Stimulated activated CD4-positive, alpha-beta T cell treated with anti-CD3 and anti-CD28 coated beads, Interleukin-15, amount 100 ng/mL, for 48 hours (primary cell): ENCODE measurements at places on chromosomes 6 and 20.

GRCh38 chr6:117025310-117025709 lies 148.3 kb downstream of the RFX6 start:
- no peak for DNase-seq

GRCh38 chr6:156933201-156934068 lies 156.3 kb downstream of the ARID1B start:
- DNase-seq = no peak

DNA sequence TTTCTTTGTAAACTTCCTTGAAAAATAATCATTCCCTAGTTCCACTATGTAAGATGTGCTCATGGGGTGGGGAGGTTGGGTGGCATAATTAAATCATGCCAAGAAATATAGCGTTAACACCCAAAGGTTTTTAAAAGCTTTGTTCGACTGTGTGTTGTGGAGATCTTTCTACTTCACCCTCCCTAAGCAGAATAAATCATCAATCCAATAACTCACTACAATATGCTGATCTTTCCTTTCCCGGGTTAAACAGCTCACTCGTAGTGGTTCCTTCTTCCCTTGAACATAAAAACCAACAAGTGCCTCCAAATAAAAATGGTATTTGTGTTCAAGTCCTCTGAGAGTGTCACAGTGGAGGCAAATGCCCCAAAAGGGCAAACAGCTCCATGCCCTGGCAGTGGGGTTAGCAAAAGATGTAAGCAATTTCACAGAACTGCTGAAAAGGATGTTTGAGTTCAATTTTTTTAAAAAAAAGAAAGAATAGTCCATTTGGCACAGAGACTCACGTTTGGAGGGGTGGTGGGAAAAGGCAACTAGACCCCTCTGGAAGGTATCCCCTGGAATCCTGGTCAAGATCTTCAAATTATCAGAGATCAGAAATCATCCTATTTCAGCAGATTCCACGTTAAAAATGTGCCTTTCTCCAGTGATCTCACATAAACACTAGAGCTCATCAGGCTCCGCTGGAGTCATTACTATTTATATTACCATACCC lies 99.1 kb downstream of the TFAP2A start:
- DNase-seq = no peak

- no peak for DNase-seq
These were observed 127.5 kb downstream of the ISM1 start for GRCh38 chr20:13348311-13349234.

GRCh38 chr6:43033496-43034189 lies 12.2 kb downstream of the RRP36 start:
- DNase-seq = no peak

DNA sequence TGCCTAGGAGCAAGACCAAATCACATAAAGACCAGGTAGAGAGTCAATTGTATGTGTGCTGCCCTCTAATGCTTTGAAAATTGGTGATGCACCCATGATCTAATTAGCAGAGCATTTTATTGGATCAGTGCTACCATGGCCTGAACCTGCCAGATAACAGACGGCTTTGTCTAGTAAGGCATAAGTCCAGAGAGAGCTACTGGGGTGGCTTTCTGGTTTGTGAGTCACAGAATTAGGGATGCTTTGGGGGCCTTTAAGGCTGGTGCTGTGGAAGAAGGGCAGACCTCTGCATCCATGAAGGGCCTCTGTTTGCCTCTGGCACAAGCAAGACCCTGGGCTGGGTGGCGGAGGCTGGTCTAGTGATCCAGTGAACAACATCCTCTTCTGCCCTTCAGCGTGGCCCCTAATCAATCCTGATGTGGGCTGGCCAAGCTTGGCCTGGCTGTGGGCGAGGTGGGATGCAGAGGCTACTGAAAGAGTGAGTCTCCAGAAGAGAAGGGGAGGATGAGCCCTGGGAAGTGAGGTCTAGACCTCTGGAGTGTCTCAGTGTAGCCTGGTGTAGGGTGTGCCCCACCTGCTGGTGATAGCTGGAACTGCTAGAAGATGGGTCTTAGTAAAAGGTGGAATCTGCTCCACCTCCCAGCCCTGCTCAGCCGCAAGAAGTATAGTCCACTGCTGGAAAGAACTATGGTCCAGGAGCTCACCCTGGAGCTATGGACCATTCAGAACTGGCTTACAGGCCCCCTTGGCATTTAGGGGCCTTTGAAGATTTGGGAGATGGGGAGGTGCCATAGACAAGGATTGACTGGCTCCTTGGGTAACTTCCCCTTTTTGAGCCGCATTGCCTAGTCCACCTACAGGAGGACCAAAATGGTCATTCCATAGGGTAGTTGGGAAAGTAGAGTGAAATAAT lies 36.7 kb upstream of the AAR2 start:
- DNase-seq = peak; percentile 71

DNA sequence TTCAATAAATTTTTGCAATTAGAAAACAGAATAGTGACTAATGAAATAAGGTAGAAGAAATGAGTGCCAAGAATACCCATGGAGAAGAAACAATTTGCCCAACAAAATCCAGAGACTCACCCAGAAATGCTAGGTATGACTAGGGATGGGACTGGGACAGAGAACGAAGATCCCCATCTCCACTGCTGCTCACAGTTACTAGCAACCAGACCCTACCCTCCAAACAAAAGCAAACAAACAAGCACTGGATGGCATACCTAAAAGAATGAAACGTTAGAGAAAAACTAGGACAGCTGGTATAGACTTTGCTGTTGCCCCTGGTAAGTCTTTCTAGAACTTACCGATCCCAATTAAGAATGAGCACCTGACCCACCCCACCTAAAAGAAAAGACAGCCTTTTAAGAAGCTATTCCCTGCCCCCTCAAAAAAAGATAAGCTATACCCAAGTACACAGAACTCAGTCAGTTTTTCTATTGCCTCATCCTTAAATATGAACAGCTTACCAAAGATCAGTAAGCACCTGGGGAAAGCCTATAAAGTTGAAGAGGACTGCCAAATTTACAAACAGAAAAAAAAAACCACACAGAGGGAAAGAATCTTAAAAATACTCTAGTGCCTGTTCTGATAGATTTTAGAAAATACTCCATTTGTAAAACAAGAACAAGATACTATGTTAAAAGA lies 31.7 kb downstream of the REPS1 start:
- DNase-seq = no peak

DNA sequence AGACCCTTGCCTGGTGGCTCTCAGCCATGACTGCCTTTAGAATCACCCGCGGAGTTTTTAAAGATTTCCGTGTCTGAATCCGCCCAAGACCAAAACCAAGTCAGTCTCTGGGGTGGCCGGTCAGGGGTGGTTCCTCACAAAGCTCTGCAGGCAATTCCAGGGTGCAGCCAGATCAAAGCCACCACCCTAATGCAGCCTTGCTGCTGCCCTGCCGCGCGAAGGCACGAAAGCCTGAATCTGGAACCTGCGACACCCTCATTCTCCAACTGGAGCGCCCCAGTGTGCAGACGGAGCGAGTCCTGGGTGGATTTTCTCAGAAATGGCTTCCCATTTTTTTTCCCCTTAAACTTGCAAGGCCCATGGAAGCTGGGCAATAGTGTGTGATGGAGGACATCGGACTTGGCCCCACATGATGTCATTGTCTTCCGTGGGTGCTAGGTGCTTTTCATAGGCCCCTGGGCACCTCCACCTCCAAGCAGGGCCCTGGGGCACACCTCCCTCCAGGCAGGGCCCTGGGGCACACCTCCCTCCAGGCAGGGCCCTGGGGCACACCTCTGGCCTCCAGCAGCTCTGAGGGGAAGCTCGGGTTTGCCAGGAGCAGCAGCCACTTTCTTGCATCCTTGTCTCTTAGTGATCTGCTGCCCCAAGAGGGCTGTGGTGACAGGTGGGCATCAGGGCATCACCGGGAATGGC lies 343.1 kb downstream of the ZFAND3 start:
- no peak for DNase-seq

GRCh38 chr6:111824608-111825337 lies 48.5 kb downstream of the FYN start:
- DNase-seq = no peak

- DNase-seq = no peak
These were observed 136.3 kb downstream of the KIF13A start for GRCh38 chr6:17851001-17851719.

- no peak for DNase-seq
These were observed 154.7 kb downstream of the JARID2 start for GRCh38 chr6:15400572-15401004.

GRCh38 chr6:20246125-20246524 lies 33.9 kb upstream of the MBOAT1 start:
- DNase-seq = no peak

GRCh38 chr6:151111670-151112069 lies 128.1 kb upstream of the AKAP12 start:
- DNase-seq = no peak

DNA sequence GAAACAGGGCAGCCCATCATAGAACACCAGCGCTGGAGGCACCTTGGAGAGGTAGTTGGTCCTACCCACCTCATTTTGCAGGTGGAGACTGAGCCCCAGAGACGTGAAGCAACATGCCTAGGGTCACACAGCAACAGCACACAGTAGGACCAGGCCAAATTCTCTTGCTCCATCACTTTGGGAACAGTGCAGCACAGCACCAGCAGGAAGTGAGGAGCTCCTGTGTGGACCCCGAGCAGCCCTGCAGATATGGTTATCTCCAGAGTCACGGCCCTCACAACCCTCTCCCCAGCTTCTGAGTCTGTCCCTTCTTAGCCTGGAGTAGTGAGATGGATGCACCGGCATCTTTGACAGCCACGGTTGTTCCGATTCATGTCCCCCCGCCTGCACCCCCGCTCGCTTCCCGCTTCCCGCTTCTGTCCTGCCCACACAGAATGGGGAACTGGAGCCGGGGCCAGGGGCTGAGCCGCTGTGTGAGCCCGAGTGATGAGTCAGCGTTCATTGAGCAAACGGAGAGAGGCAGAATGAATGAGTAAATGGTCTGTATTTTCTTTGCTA lies 72.6 kb upstream of the DUSP22 start:
- no peak for DNase-seq

- DNase-seq = no peak
These were observed 54.0 kb downstream of the STK4 start for GRCh38 chr20:45020236-45020886.

DNA sequence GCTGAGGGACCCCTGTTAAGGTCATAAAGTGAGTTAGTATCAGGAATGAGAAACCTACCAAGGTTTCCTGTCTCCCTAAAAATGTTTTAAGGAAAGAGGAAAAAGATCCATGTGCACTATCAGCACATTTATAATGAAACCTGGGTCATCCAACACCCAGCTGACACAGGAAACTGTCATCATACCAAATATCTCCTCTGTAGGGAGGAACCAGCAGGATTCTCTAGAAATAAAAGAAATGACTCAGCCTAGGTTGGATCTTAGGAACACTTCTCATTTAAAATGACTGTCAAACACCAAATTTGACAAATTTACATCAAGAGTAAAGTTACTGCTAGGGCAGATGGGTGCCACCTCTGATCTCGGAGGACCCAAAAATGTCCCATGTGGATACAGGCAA lies 21.7 kb downstream of the GFOD1 start:
- no peak for DNase-seq

- DNase-seq = no peak
These were observed 941.0 kb upstream of the ADGRB3 start for GRCh38 chr6:67694127-67694526.

GRCh38 chr6:143087856-143088255 lies 27.2 kb downstream of the AIG1 start:
- no peak for DNase-seq

DNA sequence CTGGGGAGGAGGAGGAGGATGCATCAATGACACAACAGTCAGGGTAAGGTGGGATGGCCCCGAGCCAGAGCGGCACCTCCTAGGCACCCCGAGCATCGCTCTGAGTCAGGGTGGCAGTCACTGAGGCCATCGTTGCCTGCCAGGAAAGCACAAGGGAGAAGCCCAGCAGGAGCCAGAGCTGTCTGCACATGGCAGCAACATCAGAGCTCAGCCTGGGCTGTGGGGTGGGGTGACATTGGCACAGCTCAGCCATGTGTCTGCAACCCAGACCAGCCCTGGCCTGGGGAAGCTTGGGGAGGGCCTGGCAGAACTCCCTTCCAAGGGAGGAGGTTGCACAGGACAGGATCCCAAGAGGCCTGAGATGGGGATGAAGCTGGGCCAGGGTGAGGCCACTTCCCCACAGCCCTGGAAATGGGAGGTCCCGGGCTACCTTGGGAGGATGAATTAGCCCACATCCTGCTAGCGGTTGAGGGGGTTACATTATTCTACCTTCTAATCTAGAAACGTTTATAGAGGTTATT lies 255.6 kb downstream of the MAFB start:
- no peak for DNase-seq

- no peak for DNase-seq
These were observed 110.9 kb downstream of the ARMC2 start for GRCh38 chr6:108958900-108959770.

DNA sequence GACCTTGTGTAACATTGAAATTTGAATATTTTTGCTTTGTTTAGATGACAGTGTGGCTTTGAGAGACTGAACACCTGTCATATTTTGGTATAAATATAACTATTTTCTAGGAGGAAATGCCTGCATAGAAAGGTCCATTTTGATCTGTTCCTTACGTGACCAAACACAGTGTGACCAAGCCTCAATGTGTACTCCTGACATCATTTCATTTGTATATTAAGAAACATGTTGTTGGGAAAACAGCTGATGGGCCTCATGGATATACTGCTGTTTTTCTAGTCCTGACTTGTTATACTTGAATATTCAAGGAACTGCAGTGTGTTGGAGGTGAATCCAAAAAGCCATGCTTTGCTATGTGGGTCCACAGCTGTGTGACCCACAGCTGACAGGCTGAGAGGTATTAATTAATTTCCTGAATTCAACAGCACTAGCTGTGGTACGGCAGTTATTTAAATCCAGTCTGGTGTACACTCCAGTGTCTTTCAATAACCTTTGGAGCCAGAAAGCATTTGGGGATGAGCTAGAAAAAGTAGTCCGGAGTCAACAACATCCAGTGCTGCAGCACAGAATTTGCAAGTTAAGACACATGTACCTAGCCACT lies 18.9 kb downstream of the NCOA7 start:
- no peak for DNase-seq

DNA sequence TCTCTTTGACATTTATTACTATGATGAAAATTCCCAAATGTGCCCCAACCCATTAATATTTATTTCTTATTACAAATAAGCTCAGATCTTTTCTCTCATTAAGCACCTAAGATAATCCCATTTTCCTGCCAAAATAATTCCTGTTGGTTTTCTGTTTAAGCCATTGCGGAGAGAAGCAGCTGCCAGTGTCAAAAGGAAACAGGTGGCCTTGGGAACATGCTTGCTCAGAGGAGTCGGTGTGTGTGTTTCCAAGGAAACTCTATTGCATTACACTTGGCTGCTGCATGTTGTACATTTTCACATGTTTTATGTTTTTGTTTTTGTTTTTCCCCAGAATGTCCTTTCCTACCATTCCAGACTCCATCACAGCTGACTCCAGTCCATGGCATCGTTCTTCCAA lies 56.4 kb downstream of the CD24 start:
- no peak for DNase-seq
